Left renal pelvis (tissue), 4 donors: ENCODE measurements at places on chromosomes 1 and 21.

GRCh38 chr1:160779626-160780397, 16.2 kb upstream of the LY9 start:
- DNase-seq = no peak

- DNase-seq = no peak
These were observed 16.9 kb upstream of the KIAA0040 start for GRCh38 chr1:175209493-175209921.

GRCh38 chr1:4108758-4109627, 208.9 kb upstream of the C1orf174 start:
- DNase-seq = no peak

GRCh38 chr21:36560933-36561575, 81.1 kb upstream of the CLDN14 start:
- no peak for DNase-seq

DNA sequence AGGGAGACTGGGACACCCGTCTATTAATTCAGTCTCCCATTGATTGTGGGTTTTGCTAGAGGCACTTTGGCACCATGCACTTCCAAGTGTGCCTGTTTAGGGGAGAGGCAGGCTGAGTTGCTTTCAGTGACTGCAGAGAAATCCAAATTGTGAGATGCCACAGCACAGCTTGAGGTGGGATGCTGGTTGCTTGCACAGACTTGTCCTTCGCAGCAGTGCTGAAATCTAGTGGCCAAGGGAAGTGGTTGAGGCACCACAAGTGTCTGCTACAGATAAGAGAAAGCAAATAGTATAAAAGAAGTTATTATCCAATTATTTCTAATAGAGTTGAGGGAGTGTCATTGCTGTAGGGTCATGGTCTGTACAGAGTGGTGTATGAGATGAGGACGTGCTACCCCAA, 40.0 kb upstream of the APP start:
- no peak for DNase-seq

- peak; percentile 82 for DNase-seq
These were observed at the start of gene ZBTB8B for GRCh38 chr1:32464716-32465577. Gene ZBTB8B, plus strand, starts transcription at chr1:32465072. Its CDS starts 5,553 bp downstream, at chr1:32470625.

DNA sequence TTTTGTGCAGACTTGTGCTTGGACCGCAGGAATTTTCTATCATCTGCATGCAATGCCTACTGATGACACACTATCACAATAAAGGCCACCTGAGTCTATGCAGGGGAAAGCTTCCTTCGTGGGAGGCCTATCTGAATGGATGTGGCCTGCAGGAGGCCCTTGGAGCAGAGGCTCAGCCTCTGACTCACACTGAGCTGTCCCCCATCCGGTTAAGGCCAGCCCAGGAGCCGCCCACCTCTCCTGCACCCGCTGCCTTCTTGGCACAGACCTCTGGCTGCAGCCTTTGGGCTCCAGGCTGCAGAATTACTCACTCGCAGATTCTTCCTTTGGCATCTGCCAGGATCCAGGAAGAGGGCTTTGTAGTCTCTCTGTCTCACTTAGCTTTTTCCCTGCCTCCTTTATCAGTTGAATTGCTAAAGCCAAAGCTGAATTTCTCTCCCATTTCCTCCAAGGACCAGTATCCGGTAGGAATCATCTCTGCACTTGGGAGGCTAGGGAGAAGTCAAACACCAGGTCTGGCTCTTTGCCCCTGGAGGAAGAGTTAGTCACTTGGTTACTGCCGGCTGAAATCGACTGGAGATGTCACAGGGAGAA, 65.1 kb upstream of the JUN start:
- no peak for DNase-seq
